ENCODE measurements at places on chromosomes 5 and 9.

DNA sequence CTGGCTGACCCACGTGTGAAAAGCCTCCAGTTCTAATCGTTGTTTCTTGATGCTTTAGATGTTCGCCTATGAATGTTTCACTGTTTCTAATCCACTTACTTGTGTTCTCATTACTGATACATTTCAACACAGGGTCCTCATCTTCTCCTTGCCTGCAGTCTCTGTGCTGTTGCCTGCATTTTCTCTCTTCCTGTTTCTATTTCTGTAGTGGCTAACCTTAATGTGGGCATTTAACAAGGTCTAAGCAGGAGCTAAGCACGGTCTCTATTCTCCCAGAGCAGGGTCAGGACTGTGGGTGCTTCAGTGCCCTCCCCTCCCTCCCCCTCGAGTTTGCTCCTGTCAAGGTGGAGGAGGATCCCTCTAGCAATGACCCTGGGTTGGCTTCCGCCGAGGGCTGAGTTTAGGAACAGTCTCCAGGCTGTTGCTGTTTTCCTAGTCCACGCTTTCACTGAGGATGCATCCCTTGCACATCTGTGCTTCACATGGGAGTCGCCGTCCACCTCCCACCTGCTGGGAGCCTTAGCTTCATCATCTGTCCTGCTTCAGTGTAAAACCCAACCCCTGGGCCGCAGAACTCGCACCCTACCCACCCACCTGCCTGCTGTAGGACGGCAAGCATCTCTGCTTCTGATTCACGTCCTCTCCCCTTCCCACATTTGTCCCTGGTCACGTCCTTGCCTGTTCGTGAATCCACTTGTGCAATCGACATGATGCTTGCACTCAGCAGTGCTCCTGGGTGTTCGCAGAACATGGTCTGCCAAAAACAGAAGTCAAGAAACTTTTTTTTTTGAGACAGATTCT lies 2.4 kb upstream of the EXOC3 start:
- DNase-seq = no peak

- no peak for DNase-seq
Measured at GRCh38 chr9:37029776-37030610, 4.1 kb downstream of the PAX5 start.

- no peak for DNase-seq
Measured at GRCh38 chr9:21684231-21684630, 118.2 kb upstream of the MTAP start.

- no peak for DNase-seq
Measured at GRCh38 chr5:138890644-138891043, 15.5 kb upstream of the LRRTM2 start.

DNA sequence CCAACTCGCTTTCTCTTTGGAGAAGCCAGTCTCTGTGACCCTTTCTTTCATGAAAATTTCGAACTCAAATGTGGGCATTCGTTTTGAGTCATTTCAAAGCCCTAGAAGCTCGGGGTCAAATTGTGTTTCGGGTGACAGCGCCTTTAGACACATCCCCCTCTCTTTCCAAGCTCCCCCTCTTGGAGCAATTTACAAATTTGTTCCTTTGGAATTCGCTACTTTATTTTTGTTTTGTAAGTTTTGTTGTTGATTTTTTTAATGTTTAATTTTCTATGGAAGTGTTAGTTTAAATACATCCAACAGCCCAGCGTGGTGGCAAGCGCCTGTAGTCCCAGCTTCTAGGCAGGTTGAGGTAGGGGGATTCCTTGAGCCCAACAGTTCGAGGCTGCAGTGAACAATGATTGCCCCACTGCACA lies 4.6 kb upstream of the BARX1 start:
- no peak for DNase-seq

GRCh38 chr9:76161106-76161505 lies 233.1 kb downstream of the RFK start:
- DNase-seq = no peak

- DNase-seq = no peak
Measured at GRCh38 chr9:112076814-112077213, 98.3 kb downstream of the SUSD1 start.

DNA sequence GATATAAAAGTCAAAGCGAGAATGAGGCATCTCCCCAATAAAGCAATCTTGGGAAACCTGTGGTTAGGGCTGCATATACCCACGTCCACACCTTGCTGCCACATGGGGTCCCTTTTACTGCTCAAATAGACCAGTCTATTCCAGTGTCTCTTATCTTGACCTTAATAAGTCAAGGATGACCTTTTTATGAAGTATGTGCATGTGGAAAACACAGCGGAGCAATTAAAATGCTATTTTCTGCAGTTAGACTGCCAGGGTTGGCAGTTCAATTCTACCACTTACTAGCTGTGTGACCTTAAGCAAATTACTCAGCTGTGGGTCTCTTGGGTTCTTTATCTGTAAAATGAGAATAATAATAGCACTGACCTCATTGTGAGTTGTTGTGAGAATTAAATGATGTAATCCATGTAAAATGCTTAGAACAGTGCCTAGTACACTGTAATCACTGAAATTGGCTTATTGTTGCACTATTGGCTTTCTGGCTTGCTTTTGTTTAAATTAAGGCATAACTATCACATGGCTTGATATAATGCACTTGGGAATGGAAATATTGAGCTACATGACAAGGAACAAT lies 67.8 kb upstream of the HSPB3 start:
- DNase-seq = no peak

- DNase-seq = no peak
Measured at GRCh38 chr5:2221450-2221849, 338.7 kb upstream of the IRX4 start.

- DNase-seq = no peak
Measured at GRCh38 chr9:113933671-113934070, 57.6 kb downstream of the ZNF618 start.

GRCh38 chr9:126454215-126454614 lies 127.6 kb downstream of the MVB12B start:
- DNase-seq = no peak

DNA sequence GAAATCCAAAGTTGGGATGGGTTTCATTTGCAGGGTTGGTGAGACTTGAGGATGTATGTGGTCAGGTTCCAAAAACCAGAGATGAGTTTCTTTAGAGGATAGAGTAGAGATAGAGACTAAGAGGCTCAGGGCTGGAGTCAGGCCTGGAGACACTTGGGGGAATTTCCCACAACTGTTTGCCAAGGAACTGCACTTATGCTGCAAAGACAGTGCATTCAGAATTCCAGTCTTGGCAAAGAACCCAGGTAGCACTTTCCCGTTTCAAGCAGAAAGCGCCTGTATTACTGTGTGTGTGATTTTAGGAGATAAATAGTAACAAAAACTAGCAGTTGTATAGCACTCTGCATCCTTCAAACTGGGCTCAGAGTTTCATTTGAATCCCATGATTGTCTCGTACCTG lies 55.4 kb downstream of the SNCAIP start:
- DNase-seq = peak; percentile 59

GRCh38 chr5:66072031-66072430 lies 72.1 kb upstream of the SREK1 start:
- DNase-seq = no peak

DNA sequence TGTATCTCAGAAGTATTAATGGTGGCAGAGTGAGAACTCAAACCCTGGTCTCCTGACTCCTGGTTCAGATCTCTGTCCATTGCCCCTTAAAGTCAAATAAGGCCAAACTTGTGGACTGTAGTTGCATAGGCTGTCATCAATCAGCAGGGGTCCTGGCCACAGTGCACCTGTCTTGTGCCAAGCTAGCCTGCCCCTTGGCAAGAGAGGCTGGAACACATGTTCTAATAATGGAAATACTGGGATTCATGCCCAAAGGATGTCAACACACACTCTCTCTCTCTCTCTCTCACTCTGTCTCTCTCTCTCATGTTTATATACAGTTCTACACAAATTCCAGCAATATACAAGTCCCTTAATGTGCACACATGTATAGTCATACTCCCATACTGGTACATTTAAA lies 44.3 kb downstream of the GLRA1 start:
- peak; percentile 29 for DNase-seq

DNA sequence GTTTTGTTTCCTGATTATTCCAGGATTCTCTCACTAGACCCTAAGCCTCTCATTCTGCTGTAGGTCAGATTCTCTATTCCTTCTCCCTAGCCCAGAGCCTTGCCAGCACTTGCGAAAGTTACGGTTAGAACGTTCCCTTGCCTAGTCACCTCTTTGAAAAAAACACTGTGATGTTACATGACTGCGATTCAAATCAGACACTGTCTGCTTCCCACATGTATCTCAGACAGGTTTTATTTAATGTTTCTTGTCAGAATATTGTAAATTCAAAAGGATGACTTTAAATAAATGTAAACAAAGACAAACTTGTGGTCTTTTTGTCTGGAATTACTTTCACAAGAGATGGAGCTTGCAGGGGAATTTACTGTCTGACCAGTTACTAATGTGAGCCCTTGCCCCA lies 116.5 kb upstream of the OTULINL start:
- DNase-seq = no peak

- DNase-seq = no peak
Measured at GRCh38 chr5:106656821-106657220, 1013.9 kb downstream of the EFNA5 start.

- no peak for DNase-seq
Measured at GRCh38 chr5:10831419-10831818, 70.4 kb upstream of the DAP start.

GRCh38 chr5:26894719-26895263 lies 143.6 kb downstream of the CDH9 start:
- no peak for DNase-seq

All from right hindlimb (tissue), 1 donor.